AG09309 (cell line): ENCODE measurements at places on chromosomes 13 and 19.

DNA sequence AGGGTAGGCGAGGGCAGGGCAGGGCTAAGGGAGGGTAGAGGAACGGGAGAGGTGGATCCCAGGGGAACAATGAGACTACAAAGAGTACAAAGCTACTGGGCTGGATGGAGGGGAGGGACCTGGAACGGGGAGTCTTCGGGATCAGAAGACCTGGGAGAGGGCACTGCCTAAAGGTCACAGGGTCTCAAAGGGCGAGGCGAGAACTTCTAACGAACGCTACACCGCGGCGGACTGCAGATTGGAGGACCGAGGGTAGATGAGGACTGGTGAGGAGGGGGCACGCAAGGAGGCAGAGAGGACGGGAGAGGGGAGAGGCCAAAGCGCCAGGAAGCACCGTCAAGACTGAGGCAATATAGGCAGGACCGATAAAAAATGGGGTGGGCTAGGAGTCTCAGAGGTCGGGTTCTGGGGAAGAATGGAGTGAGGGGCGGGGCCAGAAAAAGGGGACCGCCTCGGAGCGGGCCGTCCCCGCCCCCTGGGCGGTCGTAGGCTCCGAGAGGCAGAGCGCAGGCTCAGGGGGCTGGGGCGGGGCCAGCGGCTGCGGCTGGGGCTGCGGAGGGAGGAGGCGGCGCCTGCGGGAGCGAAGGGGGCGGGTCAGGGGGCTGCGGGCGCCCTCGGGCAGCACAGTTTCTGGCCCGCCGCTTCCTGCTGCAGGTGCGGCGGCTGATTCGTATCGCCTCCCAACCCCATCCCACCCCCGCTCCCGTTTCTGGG lies 1.3 kb upstream of the KCNC3 start:
- no peak for DNase-seq

GRCh38 chr13:111548301-111548700 lies 227.9 kb downstream of the TEX29 start:
- DNase-seq: no peak

DNA sequence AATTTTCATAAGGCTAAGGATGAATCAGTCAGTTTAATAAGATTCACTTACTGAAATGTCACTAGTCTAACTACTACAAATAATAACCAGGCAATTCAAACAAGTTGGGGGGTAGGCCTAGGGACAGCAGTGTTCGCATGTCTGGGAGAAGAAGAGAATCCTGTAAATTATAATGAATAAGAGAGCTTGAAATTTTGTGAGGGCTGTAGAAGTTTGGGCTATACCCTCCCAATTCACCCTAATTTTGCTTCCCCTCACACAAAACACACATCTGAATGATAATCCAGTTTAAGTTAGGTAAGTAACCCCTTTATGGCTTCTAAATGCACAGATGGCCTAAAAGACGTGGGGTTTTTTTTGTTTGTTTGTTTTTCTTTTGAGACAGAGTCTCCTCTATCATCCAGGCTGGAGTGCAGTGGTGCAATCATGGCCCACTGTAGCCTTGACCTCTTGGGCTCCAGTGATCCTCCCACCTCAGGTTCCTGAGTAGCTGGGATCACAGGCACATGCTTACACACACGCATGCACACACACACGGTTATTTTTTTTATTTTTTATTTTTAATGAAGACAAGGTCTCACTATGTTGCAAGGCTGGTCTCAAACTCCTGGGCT lies 69.9 kb downstream of the TBC1D4 start:
- DNase-seq: no peak

DNA sequence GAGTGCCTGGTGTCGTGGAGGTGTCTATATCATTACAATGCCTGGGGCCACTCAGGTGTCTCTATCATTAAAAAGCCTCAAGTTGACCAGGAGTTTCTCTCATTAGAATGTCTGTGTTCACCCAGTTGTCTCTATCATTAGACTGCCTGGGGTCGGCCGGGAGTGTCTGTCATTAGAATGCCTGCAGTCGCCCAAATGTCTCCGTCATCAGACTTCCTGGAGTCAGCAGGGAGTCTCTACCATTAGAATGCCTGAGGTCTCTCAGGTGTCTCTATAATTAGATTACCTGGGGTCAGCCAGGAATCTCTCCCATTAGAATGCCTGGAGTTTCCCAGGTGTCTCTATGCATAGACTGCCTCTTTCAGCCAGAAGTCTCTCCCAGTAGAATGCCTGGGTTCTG lies 1477.6 kb downstream of the UQCRFS1 start:
- DNase-seq: no peak

DNA sequence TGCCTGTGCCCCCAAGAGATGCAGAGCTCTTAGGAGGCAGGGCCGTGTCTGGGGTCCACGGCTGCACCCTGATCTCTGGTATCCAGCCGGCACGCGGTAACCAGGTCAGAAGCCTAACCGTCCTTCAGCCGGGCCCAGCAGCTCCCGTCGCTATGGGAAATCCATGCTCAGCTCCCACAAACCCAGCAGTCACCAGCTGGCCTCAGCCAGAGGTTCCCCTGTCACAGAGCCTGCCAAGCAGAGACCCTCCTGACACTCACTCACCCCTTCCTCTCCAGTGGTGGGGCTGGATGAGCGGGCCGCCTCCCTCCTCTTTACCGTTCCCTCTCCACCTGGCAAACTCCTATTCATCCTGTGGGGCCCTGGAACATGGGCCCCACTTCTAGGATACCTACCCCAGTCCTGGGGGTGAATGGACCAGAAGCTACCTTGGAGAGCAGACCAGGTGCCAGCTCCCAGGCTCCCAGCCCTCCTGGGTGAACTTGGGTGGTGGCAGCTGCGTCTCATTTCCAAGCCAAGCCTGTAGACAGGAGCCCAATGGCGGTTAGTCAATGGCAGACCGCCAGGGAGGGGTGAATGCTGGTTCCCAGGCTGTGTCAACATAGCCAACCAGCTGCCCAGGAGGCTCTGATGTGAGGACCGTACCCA lies 21.4 kb upstream of the TCF3 start:
- DNase-seq: no peak

- no peak for DNase-seq
Observed at GRCh38 chr19:15124572-15125231, 17.5 kb downstream of the SYDE1 start.

DNA sequence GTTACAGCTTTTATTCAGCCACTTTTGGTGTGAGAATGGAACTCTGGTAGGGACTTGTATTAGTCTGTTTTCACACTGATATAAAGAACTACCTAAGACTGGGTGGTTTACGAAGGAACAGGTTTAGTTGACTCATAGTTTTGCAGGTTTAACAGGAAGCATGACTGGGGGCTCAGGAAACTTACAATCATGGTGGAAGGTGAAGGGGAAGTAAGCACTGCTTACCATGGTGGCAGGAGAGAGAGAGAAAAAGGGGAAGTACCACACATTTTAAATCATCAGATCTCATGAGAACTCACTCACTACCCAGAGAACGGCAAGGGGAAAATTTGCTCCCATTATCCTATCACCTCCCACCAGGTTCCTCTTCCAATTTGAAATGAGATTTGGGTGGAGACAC lies 942.2 kb downstream of the PCDH17 start:
- DNase-seq: no peak

DNA sequence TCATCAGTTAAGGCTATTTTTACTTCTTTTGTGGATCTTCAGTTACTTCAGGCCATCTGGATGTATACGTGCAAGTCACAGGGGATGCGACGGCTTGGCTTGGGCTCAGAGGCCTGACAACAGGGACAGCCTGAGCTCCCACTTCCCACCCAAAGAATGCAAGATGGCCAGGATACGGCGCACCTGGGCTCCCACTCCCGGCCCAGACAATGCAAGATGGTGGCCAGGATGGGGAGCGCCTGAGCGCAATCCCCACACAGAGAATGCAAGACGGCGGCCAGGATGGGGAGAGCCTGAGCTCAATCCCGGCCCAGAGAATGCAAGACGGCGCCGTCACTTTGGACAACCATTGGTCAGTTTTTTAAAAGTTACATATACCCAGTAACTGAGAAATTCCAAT lies 25.3 kb upstream of the MIER2 start:
- DNase-seq: no peak

DNA sequence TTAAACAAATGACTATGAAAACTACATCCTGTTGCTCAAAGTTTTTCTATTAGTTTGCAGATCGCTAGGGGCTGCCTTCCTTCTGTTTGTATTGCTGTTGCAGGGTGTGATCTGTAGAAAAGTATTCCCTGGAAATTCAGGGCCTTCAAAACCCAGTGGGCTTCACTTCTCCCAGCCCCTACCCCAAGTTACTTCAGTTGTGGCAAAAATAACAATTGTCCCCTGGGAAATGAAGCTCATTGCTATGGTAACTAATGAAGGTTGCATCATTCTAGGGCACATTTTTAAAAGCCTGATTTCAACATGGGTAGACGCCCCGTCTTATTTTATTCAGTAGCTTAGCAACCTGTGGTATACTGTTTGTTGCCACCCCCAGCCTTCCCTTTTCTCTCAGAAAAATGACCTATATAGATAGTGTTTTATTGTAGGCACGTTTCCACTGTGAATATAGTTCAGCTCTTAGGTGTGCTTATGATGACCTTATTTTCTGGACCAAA lies 60.9 kb downstream of the WDFY2 start:
- DNase-seq: peak; percentile 49

GRCh38 chr19:46372901-46373490 lies 26.1 kb downstream of the PPP5C start:
- no peak for DNase-seq

- DNase-seq: no peak
Observed at GRCh38 chr13:79384022-79384610, 21.9 kb downstream of the RBM26 start.

DNA sequence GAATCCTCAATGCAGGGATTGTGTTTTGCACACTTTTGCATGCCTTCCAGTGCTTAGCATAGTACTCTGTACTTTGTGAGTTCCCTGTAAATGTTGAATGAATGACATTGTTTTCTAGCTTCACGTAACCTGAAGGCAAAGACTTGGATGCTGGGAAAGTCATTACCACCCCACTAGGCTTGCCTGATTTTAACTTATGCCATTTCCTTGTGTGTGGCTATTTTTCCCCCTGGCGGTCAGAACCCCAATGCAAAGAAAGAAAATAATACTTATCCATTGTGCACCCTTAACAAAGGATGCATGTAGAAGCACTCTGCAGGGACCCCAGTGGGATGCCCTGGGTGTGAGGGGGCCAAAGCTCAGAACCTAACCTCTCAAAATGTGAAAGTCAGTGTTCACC lies 1.2 kb upstream of the ENOX1 start:
- no peak for DNase-seq

GRCh38 chr13:50441130-50441529 lies 402.4 kb downstream of the DLEU7 start:
- no peak for DNase-seq

DNA sequence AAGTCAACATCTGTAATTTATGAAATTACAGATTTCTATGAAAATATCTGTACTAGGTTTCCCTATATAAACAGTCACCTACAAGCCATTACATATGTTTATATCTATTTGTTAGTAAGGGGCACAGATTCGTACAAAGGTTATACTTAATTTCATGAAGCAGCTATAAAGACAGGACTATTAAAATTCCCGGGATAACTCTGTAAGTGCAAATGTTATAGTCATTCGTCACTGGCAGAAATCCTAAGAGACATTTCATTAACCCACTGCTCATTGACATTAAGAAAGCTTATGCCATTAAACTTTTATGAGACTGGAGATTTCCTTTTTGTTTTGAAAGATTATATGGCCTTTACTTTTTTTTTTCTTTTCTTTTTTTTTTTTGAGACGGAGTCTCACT lies 122.9 kb downstream of the MYO16 start:
- no peak for DNase-seq

DNA sequence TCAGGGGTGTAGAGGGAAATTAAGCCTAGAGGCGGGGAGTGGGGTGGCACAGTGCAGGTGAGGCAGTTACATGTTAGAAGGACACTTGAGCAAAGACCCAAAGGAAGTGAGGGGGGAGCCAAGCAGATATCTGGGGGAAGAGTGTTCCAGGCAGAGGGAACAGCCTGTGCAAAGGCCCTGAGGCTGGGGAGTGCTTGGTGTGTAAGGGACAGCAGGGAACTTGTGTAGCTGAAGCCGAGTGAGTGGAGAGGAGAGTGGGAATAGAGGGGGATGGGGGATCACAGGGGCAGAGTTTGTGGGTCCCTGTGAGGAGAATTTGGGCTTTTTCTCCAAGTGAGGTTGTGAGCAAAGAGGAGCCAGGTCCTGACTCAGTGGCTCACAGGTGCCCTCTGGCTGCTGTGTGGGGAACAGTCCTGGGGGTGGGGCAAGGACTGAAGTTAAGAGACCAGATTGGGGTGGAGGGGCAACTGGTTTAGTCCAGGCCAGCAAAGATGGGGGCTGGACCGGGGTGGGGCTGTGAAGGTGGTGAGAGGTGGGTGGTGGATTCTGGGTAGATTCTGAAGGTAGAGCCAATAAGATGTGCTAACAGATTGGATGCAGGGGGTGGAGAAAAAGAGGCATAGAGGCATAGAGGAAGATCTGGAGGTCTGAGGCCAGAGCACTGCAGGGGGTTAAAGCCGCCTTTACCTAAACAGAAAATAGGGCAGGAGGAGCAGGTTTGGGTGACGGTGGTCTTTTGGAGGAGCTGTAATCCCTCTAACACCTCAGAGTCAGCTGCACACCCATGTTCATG lies 75.3 kb downstream of the CACNA1A start:
- no peak for DNase-seq

DNA sequence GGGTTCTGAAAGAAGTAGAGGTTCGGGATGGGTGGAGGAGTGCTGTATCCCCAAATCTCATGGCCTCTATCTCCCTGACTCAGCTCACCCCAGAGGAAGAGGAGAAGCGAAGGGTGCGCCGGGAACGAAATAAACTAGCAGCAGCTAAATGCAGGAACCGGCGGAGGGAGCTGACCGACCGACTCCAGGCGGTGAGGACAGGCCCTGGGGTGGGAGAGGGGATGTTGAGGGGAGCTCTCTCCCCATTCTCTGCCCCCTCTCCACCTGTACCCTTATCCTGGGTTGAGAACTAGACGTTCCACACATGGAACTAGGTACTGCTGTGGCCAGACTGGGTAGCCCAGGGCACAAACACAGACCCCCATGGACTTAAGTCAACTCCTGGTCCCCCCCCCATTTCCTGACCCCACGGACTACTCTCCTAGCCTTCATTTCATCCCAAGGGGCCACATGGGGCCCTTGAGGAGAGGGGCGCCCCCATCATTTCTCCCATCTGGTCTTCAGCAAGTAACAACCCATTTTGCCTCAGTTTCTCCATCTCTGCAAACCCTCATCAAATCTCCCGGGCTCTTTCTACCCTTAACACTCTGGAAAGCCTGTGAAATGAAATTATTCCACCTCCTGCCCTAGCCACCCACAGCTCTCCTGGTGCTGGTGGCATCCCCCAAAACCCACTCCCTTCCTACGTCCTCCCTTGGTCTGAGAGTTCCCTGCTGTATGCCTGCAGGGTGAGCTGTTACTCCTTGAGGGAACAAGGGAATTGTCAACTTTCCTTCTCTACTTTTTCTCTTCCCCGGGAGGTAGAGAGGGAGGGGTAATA lies 3.5 kb downstream of the FOSB start:
- DNase-seq: no peak

- no peak for DNase-seq
Observed at GRCh38 chr13:113041293-113041690, 64.3 kb upstream of the F7 start.

- DNase-seq: peak; percentile 74
Observed at GRCh38 chr13:45162821-45163220, 38.0 kb downstream of the KCTD4 start.

DNA sequence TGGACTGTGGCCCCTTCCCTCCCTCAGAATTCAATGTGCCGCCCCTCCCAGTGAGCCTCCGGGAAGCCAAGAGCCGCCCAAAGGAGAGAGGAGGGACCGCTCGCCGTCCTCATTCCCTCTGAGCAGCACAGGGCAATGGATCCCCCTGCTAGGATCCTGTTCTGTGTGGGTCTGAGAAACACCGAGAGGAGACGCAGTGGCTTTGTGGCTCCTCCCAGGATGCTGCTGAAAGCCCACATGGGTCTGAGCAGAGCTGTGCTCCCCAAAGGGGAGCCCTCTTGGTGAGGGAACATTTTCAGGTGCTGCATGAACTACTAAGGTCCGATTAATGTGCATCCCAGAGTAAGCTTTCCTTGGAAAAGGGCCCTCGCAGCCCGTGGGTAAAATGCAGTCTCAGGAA lies 30.4 kb downstream of the DHRS12 start:
- DNase-seq: no peak
